HCEC 1CT (cell line): ENCODE measurements at places on chromosomes 11 and 22.

DNA sequence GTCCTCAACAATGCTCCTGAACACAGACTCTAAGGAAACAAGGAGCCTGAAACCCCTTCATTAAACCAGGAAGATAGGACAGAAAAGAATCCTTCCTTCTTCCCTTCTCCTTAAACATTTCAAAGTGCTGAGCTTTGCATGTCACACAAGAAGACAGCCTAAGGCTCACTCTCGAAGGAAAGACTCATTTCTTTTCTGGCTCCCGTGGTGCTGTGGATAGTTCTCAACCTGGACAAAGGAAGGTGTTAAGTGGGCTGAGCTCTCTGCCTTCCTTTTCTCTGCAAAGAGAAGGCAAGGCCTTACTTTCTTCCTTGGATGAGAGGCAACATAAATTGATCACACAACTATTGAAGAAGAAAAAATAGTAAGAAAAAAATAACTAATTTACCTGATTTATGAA, 452.4 kb upstream of the DDI1 start:
- DNase-seq = no peak

DNA sequence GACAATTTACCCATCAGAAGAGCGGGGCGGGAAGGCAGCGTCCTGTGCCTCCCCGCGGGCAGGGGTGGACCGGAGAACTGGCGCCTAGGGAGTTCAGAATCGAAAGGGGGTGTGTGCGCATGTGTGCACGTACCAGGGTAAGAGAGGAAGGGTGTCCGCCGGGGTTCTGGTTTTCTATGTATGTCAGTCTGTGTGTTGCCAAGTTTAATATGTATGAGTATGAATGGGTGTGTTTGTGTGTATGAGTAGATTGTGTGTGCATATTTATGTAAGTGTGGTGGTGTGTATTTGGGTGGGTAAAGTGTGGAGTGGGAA, 2.0 kb downstream of the KCNC1 start:
- no peak for DNase-seq

DNA sequence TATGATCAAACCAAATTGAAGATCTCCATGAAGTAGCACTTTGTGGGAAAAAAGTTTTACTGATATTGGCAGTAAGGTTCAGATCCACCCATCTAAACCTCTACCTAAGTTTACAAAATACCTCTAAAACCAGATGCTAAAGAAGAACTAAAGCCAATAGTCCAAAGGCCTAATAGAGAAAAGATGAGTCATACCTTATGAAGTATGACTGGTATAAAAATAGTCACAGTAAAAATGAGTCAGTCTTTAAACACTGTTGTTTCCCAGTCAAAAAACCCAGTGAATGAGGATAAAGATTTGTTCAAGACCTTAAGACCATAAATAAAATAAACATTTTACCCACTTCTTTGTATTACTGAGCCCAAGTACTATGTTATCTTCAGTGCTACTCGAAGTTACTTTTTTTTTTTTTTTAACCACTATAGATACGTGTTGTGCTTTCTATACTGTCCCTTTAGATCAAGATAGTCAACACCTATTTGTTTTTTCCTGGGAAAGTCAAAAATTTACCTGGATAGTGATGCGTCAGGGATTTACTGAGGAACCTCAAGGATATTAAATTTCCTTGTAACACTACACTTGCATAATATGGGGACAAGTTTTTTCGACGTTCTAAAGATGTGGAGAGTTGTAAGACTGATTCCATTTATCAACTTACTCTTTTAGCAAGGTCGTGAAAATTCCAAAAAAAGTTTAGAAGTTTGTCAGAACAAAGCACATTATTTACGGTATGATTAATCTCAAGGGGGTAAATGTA, 87.3 kb downstream of the CCDC73 start:
- DNase-seq = peak; percentile 93

GRCh38 chr22:17648569-17648968, 10.0 kb downstream of the BCL2L13 start:
- DNase-seq = no peak

DNA sequence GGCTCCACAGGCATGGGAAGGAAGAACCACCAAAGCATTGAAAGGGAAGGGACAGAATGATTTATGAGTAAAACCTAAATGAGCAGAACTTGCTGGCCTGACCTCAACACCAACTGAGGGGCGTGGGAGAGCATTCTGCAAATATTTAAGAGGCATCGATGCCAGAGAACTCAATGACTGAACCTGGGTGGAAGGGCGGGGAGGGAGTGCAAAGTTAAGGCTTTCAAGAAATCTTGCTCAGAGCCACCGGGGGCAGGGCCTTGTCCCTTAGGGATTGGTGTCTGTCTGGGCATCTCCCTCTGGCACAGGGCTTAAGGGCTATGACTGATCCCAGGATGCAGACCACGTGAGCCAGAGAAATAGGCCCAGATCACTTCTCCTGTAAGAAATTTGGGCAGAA, 137.1 kb downstream of the ADAMTS15 start:
- DNase-seq = no peak

DNA sequence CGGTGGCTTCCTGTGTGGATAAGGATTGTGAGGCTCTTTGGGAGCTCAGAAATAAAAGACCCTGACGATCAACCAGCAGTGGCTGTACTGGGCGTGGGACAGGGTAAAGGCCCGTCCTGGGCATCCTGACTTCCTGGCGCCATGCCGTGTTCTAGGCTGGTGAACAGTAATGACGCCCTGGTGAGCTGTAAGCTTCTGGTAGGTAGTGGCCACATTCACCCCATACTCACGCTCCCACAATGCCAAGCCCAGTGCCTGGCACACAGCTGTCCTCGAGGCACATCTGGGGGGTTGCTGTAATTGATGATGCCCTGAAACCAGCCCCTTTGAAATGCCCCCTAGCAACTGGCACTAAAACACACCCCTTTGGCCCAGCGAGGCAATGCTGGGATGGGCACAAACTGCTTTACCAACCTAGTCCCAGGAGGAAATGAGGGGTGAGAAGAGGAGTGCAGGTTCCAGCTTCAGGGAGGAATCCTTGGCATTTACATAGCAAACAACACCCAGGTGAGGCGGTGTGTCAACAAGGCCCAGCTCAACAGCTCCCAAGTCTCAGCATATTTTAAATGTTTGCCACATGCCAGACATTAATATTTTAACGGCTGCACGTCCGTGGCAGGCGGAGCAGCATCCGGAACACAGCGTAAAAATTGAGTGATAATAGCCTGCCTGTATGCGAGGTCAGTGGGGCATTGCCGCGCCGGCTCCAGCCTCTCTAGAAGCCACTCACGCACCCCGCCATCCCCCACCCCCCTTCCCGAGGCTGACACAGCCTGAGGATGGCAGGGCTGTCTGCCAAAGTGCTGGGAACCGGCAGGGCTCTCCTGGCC, 79.3 kb downstream of the DSCAML1 start:
- DNase-seq = no peak

- no peak for DNase-seq
Measured at GRCh38 chr11:10797001-10797400, 11.7 kb downstream of the EIF4G2 start.

GRCh38 chr11:89508544-89508943, 17.4 kb upstream of the NOX4 start:
- no peak for DNase-seq

GRCh38 chr11:123173040-123173855, 21.8 kb downstream of the CLMP start:
- DNase-seq = peak; percentile 100

- no peak for DNase-seq
Measured at GRCh38 chr11:120867024-120867423, 156.9 kb upstream of the TBCEL start.

DNA sequence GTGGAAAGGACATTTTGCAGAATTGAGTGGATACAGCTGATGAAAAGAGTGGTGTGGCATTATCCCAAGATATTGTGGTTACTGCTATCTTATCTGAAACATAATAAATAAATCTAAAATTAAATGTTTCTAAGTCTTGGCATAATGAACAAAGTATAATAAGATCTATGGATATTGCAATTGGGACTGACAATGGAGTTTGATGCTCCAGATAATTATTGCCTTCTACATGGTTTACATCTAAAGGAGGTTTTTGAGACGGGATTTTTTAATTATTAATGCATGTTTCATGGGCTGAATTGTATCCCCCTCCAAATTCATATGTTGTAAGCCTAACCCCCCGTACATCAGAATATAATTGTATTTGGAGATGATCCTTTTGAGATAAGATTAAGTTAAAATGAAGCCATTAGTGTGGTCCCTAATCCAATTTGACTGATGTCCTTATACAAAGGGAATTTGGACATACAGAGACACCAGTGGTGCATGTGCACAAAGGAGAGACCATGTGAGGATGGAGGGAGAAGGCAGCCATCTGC, 198.5 kb downstream of the MSANTD4 start:
- DNase-seq = no peak

GRCh38 chr11:88508759-88509581, 171.4 kb upstream of the CTSC start:
- DNase-seq = no peak

DNA sequence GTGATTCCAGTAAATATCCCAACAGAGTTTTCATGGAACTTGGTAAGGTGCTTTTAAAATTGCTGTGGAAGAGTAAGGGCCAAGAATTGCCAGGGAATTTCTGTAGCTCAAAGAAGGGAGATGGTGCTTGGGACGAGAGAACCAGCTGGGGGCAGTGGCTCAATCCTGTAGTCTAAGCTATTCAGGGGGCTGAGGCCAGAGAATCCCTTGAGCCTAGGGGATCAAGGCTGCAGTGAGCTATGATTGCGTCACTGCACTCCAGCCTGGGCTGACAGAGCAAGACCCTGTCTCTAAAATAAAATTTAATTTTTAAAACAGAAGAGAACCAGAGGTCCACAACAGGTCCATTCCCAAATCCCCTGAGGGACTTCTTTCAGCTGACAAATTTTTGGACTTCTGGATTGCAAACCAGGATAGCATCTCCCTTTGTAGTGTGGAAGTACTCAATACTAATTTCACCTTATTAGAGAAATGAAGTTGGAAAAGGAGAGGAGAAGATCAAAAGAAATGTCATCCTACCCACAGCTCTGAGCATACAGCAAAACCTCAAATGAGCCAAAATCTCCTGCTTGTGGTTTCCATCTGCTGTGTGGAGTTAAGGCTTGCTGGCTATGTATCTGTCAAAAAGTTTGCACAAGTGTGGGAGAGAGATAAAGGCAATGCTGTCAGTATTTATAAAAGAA, 59.2 kb upstream of the CLPB start:
- no peak for DNase-seq

- no peak for DNase-seq
Measured at GRCh38 chr22:26055693-26056092, 113.6 kb upstream of the SEZ6L start.

- no peak for DNase-seq
Measured at GRCh38 chr11:128496249-128496648, 91.1 kb downstream of the ETS1 start.

DNA sequence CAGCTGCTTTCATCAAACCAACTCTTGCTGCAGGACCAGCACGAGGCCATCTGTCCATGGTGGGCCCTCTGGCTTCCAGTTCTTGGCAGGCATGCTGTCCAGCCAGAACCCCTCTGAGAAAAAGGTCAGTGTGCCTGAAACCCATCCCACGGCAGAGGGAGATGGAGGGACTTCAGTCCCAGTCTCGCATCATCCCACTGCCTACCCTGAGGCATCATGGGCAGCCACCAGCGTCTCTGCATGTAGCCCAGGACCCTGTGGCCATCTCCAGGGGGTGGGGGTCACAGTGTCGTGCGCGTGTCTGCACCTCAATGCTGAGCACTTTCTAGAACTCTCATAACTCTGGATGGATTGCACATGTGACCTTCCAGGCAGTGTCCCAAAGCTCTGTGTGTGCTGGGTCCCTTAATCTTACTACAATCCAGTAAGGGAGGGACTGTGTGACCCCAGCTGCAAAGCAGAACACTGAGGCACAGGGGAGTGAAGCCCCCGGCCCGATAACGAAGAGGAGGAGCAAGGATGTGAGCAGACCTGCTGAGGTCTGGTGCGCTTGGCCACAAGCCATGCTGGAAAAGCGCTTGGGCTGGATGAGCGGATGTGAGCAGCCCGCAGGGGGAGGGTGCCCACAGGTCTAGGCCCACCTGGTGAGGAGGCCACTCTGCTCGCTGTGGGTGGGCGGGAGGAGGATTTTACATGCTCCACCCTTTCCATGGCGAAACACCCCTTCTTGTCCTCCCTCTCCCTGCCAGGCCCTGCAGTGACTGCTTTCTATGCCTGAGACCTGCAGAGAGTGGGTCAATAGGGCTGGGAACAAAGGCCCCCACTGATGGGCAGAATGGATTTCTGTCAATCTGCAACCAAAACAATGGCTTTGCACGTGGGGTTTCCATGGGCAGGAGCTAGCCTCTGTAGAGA, 1401.0 kb downstream of the BRD1 start:
- DNase-seq = no peak

DNA sequence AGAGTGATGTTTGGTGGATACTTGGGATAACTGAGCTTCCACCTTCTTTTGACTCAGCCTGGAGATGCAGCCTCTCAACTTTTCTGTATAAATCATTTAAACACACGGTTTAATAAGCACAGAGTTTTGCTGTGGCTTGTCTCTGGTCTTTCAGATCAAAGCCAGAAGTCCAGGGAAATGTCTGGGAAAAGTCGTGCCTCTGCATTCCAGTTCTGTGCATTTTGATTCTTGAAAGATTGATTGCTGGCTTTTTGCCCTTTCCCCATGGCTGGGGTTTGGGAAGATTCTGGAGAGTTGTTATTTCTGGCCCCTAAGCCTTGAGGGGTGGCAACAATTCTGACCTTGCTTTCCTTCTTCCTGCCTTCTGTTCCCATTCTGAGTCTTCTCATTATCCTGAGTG, 154.1 kb downstream of the COMMD9 start:
- DNase-seq = no peak

DNA sequence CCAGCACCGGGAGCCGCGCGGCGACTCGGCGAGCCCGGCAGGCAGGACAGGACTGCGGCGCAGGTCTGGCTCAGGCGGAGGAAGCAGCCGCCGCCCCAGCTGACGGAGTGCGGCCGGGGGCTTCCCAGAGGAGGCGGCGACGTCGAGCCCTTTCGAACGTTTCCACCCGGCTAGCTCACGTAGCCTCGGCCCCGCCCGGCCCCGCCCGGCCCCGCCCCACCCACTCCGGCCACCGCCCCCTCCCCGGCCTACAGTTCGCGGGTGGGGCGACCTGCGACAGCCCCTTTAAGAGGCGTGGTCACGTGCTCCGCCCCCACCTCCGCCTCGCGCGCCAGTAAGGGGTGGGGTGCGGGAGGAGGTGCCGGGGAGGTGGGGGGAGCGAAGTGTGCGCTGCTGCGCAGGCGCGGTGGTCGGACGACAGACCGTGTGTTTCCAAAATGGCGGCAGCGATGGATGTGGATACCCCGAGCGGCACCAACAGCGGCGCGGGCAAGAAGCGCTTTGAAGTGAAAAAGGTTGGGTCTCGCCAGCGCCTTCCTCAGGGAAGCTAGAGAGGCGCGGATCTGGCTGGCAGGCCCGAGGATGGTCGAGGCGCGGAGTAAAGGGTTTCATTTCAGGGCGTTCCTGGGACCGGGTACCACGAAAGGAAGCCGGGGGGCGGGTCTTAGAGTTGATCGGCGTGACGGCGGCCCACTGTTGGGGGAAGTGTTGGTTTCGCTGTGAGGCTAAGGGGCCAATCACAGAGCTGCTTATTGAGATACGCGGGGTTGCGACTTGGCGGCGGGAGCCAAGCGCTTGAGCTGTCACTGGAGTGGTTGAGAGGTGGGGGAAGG, at the start of gene RBX1:
RBX1 (plus strand) TSS at position 417 of the 833 bp plus-strand sequence; CDS start at position 438, 21 bp downstream.
- DNase-seq = peak; percentile 97

- no peak for DNase-seq
Measured at GRCh38 chr22:35605369-35605680, 11.8 kb downstream of the MB start.

GRCh38 chr11:62012832-62013461, 45.5 kb upstream of the FTH1 start:
- DNase-seq = no peak
